Upper lobe of right lung (tissue), 1 donor: ENCODE measurements at places on chromosomes 1 and 21. TPM values are rescaled to one million over a fixed set of nuclear protein-coding genes. Genes with fewer than 3 reads are reported as not detected.

Gene ECM1
- 15.5 TPM for total RNA-seq

GRCh38 chr21:29943885-29944284 lies 4.1 kb upstream of the GRIK1 start:
- no peak for DNase-seq
- no peaks in the 10 kb centered on the region for H3K36me3 ChIP-seq
- no peak overlapping the region for H3K4me3 ChIP-seq

GRCh38 chr1:113904293-113904673 lies 316 bp downstream of the AP4B1 start:
- peak overlapping the region; percentile 76 for H3K4me3 ChIP-seq
- H3K36me3 ChIP-seq, result peaks cover 36% of the 10 kb centered on the region
- H3K4me1 ChIP-seq, result peaks cover 10% of the 10 kb centered on the region

DNA sequence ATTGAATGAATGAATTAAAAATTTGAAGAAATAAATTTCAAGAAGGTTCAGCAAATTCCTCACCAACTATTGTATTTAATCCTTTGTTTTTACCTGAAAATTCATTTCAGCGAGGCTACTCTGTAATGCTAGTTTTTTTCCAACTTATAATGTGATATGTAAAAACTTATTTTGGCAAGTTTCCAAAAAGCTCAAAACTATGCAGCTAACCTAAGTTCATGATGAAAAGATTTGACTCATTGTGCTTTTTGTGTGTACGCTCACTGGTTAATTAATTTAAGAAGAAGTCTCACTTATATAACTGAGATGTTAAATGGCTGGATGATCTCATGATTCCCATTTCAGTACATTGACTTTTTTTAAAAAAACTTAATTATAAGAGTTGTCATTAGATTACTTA lies 196.0 kb upstream of the SAMSN1 start:
- H3K36me3 ChIP-seq, result no peaks in the 10 kb centered on the region
- H3K4me1 ChIP-seq, result no peaks in the 10 kb centered on the region
- no peak for DNase-seq
- H3K27me3 ChIP-seq, result no peaks in the 10 kb centered on the region

GRCh38 chr1:108560874-108561459 lies 1.1 kb downstream of the EEIG2 start:
- DNase-seq, result peak; percentile 66
- peak overlapping the region; percentile 71 for H3K27ac ChIP-seq
- no peaks in the 10 kb centered on the region for H3K36me3 ChIP-seq
- peaks cover 29% of the 10 kb centered on the region for H3K4me1 ChIP-seq
- no peaks in the 10 kb centered on the region for H3K27me3 ChIP-seq

DNA sequence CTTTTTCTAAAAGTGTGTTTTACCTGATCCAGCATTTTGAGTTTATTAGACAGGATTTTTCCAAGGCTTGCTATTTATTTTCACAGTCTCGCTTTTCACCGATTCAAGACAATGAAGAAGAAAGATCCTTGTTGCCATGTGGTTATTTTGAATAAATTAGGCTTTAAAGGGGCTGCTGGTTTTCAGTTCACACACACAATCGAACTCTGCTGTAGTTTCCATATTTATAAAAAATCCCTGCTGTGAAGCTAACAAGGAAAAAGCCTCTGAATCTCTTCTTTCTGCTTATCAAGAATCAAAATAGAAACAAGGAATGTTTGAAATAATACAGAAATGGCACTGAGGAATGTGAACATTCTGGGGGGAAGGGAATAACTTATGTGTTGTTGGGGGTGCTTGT lies 102.5 kb upstream of the KAZN start:
- no peak for DNase-seq
- no peak overlapping the region for H3K27ac ChIP-seq
- no peaks in the 10 kb centered on the region for H3K27me3 ChIP-seq
- no peak overlapping the region for H3K4me3 ChIP-seq
- no peaks in the 10 kb centered on the region for H3K4me1 ChIP-seq

DNA sequence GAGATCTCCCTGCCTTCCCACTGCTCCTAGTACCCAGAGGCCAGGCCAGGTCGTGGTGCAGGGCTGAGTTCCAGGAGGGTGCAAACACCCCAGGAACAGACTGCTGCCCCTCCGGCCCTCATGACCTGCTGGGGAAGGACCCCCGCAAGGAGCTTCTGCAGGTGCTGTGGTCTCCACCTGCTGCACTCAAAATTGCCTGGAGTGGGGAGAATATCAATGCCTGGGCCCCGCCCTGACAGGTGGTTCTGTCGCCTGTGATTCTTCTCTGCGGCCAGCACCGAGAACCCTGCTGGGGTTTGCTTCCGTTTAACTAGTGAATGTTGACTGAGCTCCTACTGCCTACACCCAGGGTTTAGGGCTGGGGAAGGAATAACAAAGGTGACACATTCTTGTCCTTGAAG lies 2.1 kb upstream of the TFF3 start:
- DNase-seq, result no peak
- no peaks in the 10 kb centered on the region for H3K36me3 ChIP-seq
- H3K27me3 ChIP-seq, result no peaks in the 10 kb centered on the region

DNA sequence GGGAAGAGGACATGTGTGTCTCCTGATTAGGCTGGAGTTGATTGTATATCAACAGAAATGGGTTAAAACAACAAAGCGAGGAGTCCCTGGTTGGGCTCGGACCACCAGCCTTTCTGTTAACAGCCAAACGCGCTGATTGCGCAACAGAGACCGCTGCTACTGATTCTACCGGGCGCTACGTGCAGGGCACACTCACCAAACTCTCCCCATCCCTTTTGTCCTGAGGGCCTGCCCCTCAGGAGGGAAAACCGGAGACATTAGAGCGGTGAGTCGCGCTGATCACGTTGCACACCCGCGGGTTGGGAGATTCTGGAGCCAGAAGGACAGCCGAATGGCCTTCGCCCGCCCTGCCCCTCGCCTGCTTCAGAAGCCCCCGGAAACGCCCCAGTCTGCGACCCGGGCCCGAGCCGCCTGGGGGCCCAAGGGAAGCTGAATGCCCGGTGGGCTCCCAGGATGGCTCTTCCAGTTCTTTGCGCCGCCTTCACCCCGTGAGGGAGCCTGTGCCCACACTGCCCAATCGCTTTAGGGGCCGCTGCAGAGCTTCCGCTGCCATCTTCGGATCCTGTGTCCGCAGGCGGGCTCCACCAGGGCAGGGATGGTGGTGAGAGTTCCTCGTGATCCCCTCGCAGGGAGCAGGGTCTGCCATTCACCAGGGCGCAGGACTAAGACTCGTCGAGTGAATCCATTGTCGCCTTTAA lies 165.4 kb upstream of the NBPF11 start:
- no peaks in the 10 kb centered on the region for H3K36me3 ChIP-seq
- DNase-seq, result no peak
- no peak overlapping the region for H3K27ac ChIP-seq
- peaks cover 24% of the 10 kb centered on the region for H3K27me3 ChIP-seq
- peak overlapping the region; percentile 42 for H3K4me3 ChIP-seq

DNA sequence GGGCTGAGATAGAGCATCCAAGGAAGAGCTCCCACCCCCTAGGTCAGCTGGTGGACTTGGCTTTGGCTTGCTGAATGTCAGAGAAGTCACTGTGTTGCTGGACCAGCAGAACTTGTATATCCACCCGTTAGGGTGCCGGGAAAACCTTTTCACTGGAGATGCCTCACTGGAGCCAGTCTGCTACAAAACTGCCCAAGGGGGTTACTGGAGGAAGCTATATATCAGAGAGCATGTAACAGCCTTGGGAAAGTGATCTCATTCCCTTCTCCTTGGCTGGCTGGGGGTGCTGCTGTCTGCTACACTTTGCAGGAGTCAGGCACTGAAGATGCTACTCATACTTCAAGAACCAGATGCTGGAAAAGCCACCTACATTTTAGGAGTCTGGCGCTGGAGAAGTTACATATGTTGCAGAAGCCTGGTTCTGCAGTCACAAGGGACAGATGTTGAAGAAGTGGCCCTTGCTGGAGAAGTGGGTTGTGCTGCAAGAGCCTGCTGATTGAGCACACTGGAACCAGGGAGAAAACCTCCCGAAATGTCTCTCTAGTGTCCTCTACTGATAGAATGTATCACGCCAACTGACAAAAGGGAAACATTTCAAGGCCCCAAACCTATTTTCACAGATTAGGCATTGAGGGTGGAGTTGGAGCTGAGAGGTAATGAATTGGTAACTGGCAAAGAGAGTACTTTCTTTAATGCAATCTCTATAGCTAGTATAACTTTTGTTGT lies 250.6 kb downstream of the SPATA17 start:
- no peaks in the 10 kb centered on the region for H3K36me3 ChIP-seq
- H3K27me3 ChIP-seq, result no peaks in the 10 kb centered on the region
- no peak for DNase-seq
- no peak overlapping the region for H3K27ac ChIP-seq
